ENCODE measurements at places on chromosomes 6 and 20. TPM values are rescaled to one million over a fixed set of nuclear protein-coding genes. Genes with fewer than 3 reads are reported as not detected.
A peak's percentile ranks its signal among the peaks of the same experiment; 100 is the strongest.

Gene MSH5
- total RNA-seq = 9.6 TPM

Gene BPIFB4
- 0.62 TPM for total RNA-seq

Gene CYP24A1
- total RNA-seq = 0.41 TPM

Gene FAM83B
- total RNA-seq = 13.8 TPM

Gene OXT
- not detected for total RNA-seq

Gene EPPIN
- total RNA-seq = not detected

Gene GNAS-AS1
- total RNA-seq = 2.5 TPM

Gene FAM209B
- total RNA-seq = not detected

Gene BPIFA1
- 109 TPM for total RNA-seq

Gene TMEM244
- total RNA-seq = 2.3 TPM

Gene RBM12
- 52.1 TPM for total RNA-seq

Gene VWA7
- total RNA-seq = 2.3 TPM

Gene PLTP
- 14.0 TPM for total RNA-seq

Gene MYBL2
- total RNA-seq = 7.7 TPM

Gene WFDC11
- not detected for total RNA-seq

Gene LKAAEAR1
- total RNA-seq = not detected

- DNase-seq = no peak
Measured at GRCh38 chr6:39217177-39217864, 12.0 kb downstream of the KCNK5 start.

DNA sequence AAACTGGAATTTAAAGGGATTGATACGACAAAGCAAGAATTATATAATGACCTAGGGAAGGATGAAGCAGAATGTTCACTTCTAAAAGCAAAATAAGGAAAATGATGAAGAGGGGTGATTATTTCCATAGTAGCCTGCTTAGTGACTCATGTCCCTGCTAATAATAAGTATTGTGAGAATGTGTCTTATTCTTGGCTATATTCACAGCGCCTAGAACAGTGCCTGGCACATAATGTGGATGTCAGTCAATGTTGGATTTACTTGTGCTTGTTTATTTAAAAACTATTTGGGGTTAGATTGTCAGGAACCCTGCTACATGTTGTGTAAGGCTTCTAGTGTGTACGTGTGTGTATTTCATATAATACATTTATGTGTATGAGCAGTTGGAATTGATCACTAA lies 85.1 kb downstream of the ZFAND3 start:
- DNase-seq = no peak

DNA sequence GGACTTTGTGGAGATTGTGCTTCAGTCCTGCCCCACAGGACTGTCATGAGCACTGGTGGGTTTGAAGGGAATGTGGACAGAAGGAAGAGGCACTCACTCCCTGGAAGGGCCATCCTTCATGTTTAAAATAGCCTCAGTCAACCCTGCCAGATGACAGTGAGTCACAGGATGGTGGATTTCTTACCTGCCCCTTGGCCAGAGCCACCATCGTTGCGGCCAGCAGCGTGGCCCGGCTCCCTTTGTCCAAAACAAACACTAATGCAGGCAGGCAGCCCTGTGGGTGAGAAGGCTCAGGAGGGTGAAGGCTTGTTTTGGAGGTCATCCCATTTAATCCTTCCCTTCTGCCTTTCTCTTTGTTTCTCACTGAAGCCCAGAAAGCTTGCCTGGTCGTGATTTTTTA lies 422.7 kb downstream of the CD83 start:
- DNase-seq = no peak

GRCh38 chr6:72620871-72621290 lies 983 bp upstream of the KCNQ5 start:
- no peak for DNase-seq

DNA sequence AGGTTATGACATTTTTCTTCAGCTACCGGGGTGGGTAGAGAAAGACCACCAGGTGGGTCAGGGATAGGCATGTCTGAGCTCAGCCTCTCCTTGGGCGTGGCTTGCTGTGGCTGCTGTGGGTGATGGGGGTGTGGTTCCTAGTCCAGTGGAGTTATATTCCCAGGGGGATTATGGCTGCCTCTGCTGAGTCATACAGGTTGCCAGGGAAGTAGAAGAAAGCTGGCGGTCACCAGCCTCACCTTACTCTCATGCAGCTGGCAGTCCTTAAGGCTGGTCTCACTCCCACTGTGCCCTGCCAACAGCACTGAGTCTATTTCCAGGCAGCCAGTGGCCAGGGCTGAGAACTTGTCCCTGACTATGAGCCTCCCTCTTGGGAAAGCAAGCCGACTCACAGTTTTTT lies 130.0 kb downstream of the SCP2D1 start:
- DNase-seq = no peak

GRCh38 chr20:1334370-1334731 lies 5.4 kb upstream of the SDCBP2 start:
- DNase-seq = no peak

GRCh38 chr6:34595332-34596184 lies 39.4 kb upstream of the SPDEF start:
- DNase-seq = no peak

DNA sequence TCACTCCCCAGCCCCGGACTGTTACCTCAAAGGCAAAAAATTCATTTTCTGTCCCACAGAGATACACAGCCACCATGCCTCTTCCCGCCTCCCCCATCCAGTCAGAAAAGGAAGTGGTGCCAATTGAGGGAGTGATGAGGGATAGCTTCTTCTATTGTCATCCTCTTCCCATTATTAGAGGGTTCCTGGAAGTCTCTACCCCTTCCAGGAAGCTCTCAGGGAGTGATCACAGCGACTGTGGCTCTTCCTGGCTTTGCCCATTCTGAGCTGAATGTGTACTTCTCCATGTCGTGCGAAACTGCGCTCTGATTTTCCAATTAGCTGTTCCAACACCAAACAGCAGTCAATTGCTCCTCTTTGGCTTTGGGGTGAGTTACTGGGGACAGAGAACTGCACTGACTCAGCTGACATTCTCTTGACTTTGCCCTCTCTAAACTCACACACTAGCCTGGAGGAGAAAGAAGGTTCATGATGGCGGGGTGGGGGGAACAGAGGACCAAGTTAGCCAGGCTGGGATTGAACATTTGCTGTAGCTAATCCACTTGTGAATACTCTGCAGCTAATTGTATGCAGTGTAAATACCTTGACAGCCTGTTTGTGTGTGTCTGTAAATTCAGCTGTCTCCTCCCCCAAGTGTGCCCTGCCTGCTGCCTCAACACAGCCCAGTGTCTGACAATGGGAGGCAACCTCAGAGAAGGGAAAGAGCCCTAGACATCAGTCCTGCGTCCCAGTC lies 2.4 kb upstream of the MDGA1 start:
- no peak for DNase-seq

DNA sequence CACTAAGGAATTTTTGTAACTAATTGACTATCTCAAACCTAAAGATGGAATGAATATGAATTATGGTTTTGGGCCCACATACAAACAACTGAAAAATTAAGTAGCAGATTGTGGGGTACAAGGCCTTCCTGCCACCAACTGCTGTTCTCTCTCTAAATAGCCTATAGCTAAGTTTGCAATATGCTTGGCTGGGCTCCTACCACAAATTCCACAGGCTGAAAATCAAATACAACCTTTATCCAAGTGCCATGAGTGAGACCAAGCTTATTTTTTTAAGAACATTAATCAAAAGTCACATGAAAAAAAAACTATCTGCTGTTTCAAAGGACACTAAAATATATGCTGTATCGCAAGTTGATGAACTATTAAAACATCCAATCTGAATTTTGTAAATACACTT lies 52.1 kb downstream of the TENT5A start:
- no peak for DNase-seq

GRCh38 chr20:44211177-44212039 lies 837 bp upstream of the OSER1 start:
- DNase-seq = peak; percentile 24

GRCh38 chr6:18997375-18997826 lies 610.3 kb downstream of the RNF144B start:
- peak; percentile 20 for DNase-seq

- no peak for DNase-seq
Measured at GRCh38 chr6:3627501-3627900, 124.0 kb downstream of the PXDC1 start.

DNA sequence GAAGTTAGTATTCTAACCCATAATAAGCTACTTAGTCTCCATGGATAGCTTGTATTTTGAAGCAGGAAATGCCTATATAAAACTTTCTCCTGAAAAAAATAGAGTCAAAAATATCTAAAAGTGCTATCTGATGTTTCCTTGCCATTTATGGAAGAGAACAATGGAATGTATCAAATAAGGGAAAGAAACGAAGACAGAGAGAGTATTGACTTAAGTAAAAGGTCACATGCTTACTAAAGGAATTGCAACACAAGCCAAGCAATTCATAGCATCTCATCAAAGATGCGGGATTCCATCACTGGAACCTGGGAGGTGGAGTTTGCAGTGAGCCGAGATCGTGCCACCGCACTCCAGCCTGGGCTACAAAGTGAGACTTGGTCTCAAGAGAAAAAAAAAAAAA lies 112.9 kb upstream of the DTNBP1 start:
- no peak for DNase-seq

DNA sequence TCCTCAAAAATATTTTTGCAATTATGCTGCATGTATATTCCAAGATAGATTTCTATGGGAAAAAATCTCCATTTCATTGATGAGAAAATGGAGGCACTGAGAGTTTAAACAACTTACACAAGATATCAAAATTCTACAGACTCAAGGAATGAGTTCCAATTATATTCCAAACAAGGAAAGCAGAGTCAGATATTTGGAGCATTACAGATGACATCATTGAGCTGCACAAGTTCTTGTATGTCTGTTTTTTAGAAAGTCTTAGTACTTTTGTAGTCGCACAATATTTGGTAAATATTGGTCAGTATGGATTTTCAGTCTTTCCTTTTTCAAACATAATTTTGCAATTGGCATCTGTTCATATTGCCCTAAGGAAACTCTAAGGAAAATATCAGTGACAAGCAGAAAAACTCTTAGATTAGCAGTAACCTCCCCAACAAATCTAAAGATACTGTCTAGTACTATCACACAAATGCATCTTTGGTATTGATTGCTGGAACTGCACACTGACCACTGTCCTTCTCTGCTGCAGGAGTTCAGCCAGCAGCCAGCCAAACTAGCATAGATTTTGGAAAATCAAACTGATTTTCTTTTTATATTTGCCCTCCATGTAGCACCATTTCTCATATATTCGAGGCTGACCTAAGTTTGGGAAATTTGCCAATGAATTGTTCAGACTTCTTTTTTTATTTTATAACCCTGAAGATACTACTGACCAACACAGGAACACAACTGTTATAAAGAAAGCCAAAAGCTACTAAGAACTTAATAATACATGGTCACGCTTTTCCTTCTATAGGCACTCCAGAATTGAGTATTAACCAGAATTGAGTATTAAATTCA lies 51.7 kb upstream of the TBX18 start:
- DNase-seq = no peak

GRCh38 chr6:10382728-10383330 lies 32.0 kb downstream of the TFAP2A start:
- DNase-seq = no peak

DNA sequence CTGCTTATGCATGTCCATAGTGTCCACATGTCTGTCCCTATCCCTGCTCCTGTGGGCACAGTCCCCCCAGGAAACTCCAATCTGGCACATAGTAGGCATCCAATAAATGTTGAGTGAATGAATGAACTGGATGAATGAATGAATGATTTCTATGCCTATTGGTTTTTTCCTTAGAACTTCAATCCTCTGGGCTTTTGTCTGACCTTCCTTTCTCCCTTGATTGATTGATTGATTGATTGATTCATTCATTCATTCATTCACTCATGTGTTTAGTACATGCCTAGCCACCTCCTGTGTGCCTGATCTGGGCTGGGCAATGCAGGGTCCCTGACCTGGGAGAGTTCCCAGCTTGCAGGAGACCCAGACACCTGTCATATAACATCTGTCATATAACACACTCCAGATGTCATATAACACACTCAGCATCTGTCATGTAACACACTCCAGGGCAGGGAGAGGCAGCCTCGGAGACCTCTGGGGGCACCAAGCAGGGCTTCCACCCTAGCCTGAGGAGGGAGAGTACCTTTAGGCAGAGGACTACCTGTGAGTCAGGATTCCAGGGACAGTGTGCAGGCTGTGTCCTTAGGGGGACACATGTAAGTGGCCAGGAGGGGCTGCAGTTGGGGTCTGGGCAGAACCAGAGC lies 17.9 kb downstream of the VSTM2L start:
- no peak for DNase-seq

DNA sequence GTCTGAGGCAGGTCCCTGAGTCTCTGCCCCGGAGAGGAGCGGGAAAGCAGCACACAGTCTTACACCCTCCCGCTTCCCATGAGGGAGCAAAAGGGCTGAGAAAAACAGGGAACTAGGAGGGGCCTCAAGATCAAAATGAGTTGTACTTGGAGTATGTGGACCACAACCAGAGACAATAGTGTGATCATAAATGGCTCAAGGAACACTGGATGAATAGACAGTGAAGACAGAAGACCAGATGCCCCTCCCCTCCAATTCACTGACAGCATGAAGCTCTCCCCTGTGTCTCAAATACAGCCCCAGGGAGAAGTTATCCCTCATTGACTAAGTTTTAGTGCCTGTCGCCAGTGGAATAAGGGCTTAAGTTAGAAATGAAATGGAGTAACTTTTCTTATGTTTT lies 191.0 kb downstream of the TFAP2A start:
- DNase-seq = no peak

- peak; percentile 50 for DNase-seq
Measured at GRCh38 chr20:329851-330232, 4.5 kb downstream of the SOX12 start.

DNA sequence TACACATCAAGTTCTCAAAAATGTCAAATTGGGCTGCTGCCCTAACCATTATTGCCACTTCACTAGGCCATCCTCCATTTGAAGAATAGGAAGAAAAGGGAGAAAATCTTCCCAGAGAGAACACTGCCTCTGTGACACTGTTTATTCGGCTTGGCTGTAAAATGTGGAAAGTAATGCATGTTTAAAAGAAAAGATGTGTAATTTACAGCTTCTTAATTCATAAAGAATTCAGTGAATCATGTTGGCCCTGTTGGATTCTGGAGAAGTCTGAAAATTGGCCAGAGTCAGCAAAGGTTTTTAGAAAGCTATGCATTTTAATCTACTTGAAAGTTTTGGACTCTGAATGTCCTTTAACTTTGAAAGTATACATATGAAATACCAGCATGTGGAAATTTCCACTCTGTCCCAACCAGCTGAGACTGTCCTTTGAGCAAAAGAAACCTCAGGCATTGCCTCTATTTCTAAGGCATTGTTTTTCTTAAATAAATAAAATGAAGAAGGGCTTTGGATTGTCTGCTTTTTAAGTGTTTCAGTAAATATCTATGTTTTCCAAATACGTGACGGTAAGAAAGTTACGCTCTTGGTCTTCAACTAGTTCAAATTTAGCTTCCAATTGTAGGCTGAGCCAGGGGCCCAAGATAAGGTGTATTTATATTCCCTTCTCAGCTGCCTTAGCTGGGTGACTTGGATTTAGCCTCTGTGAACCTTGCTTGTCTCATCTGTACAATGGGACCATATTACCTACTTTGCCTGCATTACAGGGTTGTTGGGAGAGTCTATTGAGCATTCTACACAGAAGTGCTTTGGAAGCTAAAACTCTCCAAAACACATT lies 222.2 kb downstream of the UST start:
- DNase-seq = peak; percentile 61

GRCh38 chr20:37407019-37407566 lies 61.2 kb downstream of the SRC start:
- no peak for DNase-seq

Measured in tongue (tissue), 3 donors.